ENCODE measurements at places on chromosomes 7 and 10.

DNA sequence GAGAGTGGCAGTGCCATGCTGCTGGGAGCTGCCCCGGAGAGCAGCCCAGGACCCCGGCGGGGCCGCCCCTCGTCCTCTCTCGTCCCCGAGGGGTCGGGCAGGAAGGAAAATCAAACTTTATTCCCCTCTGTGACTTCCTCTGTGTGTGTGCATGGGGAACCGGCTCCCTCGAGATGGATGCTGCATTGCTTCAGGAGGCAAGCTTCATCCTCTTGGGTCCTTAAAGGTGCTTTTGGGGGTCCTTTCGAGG, 726 bp downstream of the MCU start:
- peak; percentile 11 for DNase-seq

DNA sequence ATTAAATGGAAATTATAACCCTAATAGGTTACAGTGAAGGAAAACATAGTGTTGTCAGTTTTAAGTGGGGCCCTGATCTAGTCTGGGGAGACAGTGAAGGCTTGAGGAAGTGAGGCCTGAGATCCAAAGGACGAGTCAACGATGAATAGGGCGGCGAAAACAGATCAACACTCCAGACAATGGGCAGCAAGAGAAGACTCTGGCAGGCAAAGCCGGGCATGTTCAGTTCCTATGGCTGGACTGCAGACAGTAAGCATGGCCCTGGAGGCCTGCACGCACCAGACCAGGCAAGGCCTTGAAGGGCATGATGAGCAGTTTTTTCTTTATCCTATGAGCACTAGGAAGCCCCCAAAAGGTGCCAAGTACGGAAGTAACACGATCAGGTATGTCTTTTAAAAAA, 127.8 kb downstream of the RNF216 start:
- no peak for DNase-seq

DNA sequence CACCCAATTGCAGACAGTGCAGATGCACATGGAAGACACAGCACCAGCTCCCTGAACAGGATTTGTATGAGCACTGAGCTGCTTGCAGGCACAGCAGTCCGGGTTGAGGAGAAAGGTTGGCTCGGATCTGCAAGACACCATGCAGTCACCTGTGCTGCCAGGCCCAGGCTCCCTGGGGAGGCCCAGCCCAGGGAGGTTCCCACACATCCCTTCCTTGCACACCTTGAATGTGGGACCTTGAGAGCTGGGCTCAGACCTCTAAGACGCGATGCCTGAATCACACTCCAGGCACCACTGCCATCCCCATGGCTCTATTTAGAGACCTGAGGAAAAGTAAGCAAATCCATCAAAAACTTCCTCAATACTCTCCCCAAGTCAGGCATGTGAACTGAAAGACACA, 397.7 kb downstream of the TCERG1L start:
- no peak for DNase-seq

- no peak for DNase-seq
These were observed 534.6 kb upstream of the NRP1 start for GRCh38 chr10:33869028-33869427.

GRCh38 chr10:55668326-55668922, 692.6 kb downstream of the ZWINT start:
- peak; percentile 6 for DNase-seq

DNA sequence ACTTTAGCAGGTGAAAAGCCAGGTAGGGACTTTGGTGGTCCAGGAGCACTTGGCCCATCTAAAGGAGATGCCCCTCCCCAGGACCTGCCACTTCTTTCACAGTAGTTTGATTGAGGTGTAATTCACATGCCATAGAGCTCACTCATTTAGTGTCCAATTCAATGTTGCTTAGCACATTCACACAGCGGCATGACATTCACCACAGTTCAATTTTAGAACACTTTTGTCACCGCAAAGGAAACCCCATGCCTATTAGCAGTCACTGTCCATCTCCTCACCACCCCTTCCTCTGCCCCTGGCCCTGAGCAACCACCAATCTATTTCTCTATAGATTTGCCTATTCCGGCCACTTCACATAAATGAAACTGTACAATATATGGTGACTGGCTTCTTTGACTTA, 211.6 kb upstream of the ZMIZ1 start:
- DNase-seq, result no peak

DNA sequence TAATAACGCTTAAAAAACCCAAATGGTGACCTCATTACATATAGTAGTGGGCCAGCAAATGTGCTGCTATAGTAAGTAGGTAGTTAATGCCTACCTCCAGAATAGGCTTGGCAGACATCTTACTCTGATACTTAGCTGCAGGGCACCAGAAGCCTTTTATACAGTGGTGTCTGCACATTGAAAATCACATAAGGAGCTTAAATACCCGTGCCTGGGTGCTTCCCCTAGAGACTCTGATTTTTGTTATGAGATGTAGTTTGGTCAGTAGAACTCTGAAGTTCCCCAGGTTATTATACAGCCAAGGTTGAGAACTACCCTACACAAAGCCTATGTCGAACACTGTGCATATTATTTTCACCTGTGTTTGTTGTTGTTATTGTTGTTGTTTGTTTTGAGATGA, 47.2 kb downstream of the ANKIB1 start:
- no peak for DNase-seq

GRCh38 chr10:7558036-7558435, 108.7 kb downstream of the ITIH5 start:
- DNase-seq, result no peak

- DNase-seq, result peak; percentile 76
These were observed 1.8 kb downstream of the UFSP1 start for GRCh38 chr7:100887516-100888290.

DNA sequence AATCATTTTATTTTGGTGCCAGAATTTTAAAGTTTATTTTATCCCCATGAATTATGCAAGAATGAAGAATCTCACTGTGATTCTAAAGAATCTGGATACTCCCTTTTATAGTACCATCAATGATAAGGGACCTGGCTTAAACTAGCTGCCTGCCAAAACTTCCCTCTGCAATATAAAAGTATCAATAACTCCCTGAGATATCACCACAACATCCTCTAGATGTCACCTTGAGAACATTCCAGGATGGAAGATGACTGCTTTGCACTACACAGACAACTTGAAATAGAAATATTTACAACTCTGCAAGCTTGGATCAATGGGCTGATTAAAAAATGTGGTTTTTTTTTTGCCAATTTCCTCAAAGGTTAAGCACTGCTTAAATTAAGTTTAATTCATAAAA, 142.1 kb downstream of the SLC25A13 start:
- no peak for DNase-seq

DNA sequence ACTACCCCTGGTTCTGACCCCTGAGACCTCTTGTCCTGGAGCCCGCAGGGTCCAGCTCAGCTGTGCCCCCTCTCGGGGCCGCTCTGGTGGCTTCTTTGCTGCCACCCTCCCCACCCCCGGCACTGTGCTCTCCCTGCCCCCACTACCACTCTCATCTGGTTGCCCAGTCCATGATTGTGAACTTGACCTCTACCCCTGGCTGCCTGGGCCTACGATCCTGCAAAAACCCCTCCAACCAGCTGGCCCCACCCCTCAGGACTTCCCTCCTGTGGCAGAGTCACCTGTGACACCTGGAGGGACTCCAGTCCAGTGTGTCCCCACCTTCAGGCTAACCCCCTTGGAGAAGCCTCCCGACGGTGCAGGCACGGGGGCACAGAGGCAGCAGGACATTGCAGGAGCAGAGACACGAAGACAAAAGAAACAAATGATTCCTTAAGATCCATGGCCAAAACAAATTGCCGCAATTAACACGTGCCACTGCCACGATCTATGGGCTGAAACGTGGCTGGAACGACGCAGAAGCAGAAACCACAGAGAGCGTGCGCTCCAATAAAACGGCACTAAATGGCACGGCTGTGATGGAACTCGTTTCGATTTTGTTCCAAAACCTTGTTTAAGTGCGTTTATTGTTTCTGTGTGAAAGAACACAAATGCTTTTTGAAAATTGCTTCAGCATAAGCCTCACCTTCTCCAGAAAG, 72.0 kb downstream of the PARP12 start:
- DNase-seq, result no peak

GRCh38 chr10:22625516-22626290, 88.7 kb downstream of the PIP4K2A start:
- no peak for DNase-seq

DNA sequence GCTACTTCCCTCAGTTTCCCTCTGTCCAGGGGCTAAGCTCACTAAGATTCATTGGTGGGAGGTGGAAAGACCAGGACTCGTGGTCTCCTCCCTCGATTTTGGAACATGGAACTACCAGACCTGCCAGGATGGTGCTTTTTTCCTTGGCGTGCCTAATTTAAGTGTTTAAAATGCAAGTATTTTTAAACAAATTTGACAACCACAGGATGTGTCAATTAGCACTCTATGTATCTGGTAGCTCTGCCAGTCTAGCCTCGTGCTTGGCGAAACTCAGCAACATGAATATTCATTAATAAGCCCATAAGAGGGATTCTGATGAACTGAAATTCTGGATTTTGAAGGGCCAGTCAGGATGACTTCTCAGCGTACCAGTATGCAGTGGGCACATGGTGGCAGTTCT, 145.0 kb upstream of the PRR15 start:
- no peak for DNase-seq

DNA sequence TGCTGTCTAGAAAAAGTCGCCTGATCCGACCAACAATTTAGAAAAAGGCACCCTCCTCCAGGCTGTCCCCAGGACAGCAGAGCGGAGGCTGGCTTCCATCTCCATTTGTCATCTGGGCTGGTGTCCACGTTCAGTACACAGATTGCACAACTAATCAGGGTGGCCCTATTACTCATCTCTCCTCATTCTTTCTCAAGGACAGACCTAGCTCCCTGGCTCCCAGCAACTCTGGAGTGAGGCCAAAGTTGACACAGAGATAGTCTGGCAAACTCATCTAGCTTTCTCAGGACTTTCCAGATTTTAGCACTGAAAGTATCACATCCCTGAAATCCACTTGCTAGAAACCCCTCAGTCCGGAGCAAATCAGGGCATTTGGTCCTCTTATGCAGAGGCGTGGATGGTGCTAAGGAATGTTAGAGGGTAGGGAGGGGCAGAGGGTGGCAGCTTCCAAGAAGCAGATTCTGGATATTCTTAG, 75.1 kb downstream of the DNAH11 start:
- DNase-seq, result no peak

GRCh38 chr7:45007571-45008328, 7.7 kb downstream of the CCM2 start:
- DNase-seq, result no peak

- no peak for DNase-seq
These were observed 1360.6 kb upstream of the LRRTM3 start for GRCh38 chr10:65565246-65565645.

- peak; percentile 67 for DNase-seq
These were observed 56.3 kb downstream of the SFMBT2 start for GRCh38 chr10:7354330-7355047.

DNA sequence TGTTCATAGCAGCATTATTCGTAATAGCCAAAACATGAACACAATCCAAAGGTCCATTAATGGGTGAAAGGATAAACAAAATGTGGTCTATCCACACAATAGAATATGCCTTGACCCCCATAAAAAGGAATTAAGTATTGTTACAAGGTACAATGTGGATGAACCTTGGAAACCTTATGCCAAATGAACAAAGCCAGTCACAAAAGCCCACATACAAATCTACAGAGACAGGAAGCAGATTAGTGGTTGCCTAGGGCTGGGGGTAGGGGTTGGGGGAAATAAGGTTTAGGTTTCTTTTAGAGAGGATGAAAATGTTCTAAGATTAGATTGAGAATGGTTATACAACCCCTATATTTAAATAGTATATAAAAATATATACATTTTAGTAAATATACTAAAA, 34.8 kb downstream of the PIP4K2A start:
- DNase-seq, result no peak

GRCh38 chr7:44945479-44945878, 33.3 kb downstream of the MYO1G start:
- DNase-seq, result no peak

- DNase-seq, result no peak
These were observed 54.8 kb upstream of the RAB11FIP2 start for GRCh38 chr10:118101501-118101900.

DNA sequence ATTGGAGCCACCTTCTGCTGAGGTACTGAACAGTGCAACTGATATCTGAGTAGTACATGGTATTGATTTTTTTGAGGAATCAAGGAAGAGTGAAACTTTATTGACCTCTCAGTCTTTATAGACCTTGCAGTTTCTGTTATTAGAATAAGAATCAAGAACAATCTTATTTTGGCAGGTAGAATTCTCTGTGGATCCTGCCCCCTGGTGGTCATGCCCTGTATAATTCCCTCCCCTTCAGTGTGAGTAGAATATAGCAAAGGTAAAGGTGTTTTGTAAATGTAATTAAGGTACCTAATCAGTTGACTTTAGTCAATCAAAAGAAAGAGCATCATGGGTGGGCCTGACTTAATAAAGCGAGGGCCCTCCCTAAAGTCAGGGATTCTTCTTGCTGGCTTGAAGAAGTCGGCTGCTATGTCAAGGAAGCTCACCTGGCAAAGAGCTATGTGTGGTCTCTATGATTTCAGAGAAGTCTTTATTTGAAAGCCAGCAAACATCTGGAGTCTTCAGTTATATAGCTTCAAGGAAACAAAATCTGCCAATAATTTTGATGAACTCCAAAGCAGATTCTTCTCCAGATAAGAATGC, 142.8 kb downstream of the LSM5 start:
- DNase-seq, result peak; percentile 43

GRCh38 chr10:93916257-93917063, 22.7 kb downstream of the SLC35G1 start:
- DNase-seq, result no peak

GRCh38 chr7:50359995-50360925, 55.7 kb downstream of the IKZF1 start:
- DNase-seq, result no peak

DNA sequence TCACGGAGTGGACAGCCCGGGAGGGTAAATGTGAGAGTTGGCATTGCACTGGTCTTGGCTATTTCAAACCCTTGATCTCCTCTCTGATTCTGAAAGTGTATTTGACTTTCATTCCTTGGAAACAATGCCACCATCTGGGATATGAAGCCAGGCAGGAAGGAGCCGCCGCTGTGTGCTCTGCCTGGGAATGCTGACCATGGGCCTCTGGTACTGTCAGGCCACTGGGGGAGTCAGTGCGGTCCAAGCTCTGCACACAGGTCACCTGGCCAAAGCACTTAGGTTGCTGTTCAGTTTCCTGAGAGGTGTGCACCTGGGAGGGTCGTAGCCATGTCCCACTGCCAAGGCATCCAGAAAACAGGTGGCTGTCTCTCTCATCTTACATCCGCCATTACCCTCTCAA, 68.5 kb upstream of the SHH start:
- DNase-seq, result no peak

DNA sequence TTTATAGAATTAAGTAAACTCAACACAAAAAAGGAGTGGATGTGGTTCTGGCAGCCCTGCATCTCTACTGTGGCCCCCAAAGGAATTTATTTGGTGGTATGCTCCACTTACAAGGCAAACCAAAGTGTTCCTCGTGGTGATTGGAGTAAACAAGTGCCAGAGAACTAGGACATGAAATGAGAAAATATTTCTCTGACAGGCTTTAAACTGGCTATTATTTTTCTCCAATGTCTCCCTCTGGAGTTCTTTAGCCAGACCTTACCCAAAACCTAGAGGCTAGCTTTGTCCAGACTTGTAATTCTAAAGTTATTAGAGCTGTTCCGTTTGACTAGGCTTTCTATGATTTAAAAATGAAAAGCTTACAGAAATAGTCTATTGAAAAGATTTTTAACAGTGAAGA, 990.1 kb downstream of the CNTNAP2 start:
- DNase-seq, result no peak

- DNase-seq, result no peak
These were observed 75.2 kb upstream of the NPVF start for GRCh38 chr7:25303281-25304181.

- DNase-seq, result no peak
These were observed 28.5 kb downstream of the FOXL3 start for GRCh38 chr7:318476-318875.
